ENCODE measurements at places on chromosomes 5 and 9.

DNA sequence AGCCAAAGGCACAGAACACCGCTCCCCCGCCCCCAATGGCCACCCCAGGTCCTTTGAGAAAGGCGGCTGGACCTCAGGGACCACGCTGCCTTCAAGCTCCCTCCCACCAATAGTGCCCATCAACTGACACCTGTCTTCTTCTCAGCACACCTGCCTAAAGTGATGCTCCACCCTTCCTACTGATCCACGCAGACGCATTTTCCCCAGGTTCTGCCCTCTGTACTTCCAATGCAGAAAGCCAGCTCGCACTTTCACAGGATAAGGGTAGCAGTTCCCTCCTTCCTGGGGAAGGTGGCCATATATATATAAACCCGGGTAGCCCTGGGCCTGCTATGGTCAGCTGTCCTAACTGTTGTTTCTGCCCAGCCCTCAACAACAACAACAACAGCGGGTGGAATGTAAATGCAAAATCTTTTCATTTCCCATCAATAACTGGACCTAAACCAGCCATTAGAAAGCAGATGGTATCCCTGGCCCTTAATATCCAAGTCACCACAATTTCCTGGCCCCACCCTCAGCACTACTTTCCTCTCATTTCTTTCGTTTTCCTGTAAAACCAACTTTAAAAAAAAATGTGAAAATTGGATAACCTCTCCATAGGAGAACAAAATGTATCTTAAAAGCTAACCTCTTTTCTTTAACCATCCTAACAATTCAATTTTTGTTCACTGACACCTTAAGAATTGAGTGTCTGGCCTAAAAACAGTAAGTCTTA, 1.7 kb downstream of the GOLM1 start:
- DNase-seq: no peak

GRCh38 chr9:130451004-130451390, 6.2 kb downstream of the ASS1 start:
- DNase-seq: no peak

DNA sequence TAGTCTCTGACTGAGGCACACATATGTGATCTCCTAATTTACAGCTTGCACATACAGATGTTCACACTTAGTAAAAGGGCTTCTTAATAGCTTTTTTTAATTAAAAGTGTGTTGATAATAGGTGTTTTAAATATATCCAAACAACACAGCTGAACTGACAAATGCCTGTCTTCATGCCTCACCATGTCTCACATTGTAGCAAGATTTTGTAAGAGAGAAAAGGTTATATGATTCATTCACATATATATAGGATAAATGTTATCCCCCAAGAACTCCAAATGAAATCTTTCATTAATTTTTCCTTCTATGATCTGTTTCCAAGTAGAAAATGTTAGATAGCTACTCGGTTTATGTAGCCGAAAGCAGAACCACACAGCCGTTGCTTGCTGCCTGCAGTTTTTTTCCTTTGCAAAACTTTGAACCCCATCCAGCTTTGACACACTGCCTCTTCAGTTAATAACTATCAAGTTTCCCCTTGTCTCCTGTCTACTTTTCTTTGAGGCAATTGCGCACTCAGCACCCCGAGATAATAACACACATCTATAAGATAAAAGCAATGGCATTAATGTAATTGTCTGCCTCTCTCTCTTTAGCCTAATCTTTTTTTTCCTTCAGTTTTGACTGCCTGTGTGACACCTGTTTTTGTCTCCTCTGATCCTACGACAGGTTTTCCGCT, 299.2 kb downstream of the BNC2 start:
- DNase-seq: no peak

DNA sequence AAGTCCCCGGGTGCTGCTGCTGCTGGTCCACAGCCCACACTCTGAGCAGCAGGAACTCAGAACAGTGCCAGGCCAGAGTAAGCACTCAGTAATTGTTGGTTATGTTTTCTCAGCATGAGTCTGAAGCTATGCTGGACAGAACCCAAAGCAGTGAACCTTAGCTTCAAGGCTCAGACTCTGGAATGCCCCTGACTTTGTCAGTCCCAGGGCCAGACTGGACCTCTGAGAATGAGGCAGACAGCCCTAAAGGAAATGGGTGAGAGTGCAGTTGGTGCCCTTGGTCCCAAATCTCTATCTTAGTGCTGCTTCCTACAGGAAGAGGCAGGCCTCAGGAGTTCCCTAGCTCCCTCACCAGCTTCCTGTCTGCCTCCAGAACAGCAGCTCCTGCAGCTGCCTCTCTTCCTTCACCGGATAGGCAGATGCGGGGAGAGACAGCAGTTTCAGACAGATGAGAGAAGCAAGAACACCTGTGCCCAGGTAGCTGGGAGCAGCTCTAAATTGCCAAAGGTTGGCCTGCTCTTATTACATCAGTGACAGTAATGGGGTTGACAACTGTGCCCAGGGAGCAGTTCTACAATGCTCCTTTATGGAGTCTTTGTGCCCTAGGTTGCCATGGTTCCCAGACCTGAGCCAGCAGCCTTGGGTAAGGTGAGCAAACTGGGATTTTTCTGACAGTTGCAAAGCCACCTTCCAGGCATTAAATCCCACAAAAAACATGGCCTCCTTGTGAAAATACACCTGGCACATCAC, 82.2 kb upstream of the CXCL14 start:
- DNase-seq: no peak

DNA sequence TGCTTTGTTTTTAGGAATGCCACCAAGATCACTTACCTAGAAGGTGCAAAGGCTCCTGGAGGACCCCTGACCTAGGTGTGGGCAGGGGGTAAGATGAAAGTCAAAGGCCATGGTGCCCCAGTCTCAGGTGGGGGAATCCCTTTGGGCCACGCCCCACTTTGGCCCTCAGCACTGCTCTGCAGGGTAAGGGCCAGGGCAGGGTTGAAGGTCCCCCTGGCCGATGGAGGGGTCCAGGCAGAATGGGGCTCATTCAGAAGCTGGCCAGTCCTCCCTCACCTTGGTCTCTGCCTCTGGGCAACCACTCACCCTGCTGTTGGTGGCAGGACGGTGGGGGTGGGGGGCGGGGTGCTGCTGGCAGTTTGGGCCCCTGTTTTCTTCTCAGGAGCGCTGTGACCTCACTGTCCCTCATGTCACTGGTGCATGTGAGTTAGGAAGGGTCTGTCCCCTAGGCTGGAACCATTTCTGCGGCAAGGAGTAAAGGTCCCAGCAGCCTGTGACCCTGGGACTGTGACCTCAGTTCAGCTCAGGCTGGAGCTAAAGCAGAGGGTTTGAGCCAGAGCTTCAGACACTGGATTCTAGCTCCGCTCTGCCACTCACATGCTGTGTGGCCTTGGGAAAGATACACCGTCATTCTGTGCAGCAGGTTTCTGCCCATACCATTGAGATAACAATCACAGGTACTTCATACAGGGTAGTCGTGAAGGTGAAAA, 1.9 kb upstream of the ASS1 start:
- DNase-seq: no peak

- peak; percentile 43 for DNase-seq
These were observed 607 bp downstream of the UHRF2 start for GRCh38 chr9:6413365-6414246.

DNA sequence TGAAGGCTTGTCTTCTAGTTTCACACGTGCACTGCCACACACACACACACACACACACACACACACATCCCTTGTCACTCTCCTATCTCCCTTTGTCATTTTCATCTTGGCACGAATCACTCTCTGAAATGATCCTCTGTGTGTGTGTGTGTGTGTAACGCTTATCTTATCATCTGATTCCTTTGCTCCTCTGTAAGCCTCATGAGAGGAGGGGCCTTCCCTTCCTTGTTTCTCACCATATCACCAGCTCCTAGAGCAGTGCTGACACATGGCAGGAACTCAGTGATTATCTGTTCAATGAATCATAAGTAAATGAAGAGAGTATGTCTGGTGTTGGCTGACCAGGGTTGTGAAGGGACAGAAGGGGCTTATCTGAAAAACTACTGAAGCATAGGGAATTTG, 53.3 kb downstream of the PDE4D start:
- DNase-seq: no peak

Data from inflammatory macrophage treated with lipopolysaccharide for 4 hours (primary cell).